Left lung (tissue), 14 donors: ENCODE measurements at places on chromosomes 13 and 19. TPM values are rescaled to one million over a fixed set of nuclear protein-coding genes. Genes with fewer than 3 reads are reported as not detected.

- no peak overlapping the region for H3K27ac ChIP-seq
- no peak for DNase-seq
- no peaks in the 10 kb centered on the region for H3K4me1 ChIP-seq
- H3K4me3 ChIP-seq: no peak overlapping the region
- H3K27me3 ChIP-seq: peaks cover 39% of the 10 kb centered on the region
- H3K36me3 ChIP-seq: peaks cover 12% of the 10 kb centered on the region
Measured at GRCh38 chr19:54660964-54661363, 1.8 kb upstream of the LILRB4 start.

DNA sequence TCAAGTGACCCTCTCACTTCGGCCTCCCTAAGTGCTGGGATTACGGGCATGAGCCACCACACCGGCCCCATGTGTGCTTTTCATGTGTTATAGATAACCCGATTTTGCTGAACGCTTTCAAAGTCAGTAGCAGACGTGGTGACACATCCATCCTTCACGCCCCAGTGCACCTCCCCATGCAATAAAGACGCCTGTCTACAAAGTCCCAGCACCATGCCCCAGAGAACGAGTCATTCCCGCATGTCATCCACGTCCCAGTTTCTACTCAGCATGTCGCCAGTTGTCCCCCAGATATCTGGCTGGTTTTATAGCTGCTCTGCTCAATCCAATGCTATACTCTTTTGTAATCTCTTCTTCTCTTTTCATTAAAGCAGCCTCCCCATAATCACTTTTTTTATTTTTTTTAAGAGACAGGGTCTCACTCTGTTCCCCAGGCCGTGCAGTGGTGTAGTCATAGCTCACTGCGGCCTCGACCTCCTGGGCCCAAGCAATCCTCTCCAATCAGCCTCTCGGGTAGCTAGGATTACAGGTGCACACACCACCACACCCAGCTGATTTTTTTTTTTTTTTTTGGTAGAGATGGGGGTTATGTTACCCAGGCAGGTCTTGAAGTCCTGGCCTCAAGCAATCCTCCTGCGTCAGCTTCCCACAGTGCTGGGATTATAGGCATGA, 42.5 kb downstream of the DNM2 start:
- H3K27me3 ChIP-seq: no peaks in the 10 kb centered on the region
- no peak for DNase-seq
- H3K4me3 ChIP-seq: no peak overlapping the region
- H3K36me3 ChIP-seq: peaks cover 36% of the 10 kb centered on the region
- H3K4me1 ChIP-seq: peaks cover 94% of the 10 kb centered on the region
- peak overlapping the region; percentile 89 for H3K27ac ChIP-seq

DNA sequence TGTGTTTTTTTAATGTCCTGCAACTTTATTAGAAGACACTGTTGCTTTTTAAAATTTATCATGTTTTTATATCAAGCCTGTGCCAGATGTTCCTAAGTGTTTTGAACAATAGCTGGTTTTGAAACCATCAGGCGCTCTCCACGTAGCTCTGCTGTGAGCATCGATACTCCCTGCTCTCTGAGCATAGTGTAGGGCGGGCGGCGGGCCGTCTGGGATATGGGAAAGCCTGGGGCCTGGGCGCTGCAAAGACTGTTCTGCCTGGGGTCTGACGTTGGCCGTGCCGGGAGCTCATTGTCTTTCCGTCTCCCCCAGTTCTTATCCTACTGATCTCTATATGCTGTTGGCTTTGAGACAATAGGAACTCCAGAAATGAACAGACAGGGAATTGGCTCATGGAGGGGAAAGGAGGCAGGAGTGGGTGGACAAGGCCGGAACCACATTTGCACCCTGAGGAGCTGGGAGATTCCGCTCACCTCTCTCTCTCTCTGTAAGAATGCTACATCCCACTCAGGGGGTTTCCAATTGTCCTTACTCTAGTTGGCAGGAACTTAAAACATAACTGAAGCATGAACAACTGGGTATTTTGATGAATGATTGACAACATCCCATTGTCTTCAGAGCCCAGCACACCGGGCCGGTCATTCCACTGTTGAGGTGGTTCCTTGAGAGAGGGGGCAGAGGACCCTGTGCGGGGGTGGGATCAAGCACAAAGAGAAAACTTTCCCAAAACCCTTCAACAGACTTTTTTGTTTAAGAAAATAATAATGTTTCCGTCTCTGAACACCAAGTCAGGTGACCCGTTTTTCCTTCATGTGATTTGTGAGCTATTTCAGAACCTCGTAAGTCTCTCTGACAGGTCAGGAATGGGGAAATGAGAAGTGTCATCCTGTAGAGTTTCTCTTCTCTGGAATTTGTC, 64.7 kb downstream of the COL4A2 start:
- peaks cover 7% of the 10 kb centered on the region for H3K4me1 ChIP-seq
- peak overlapping the region; percentile 38 for H3K27ac ChIP-seq
- no peak for DNase-seq
- H3K36me3 ChIP-seq: no peaks in the 10 kb centered on the region

Gene MED25
- 67.4 TPM for polyA plus RNA-seq

- no peaks in the 10 kb centered on the region for H3K4me1 ChIP-seq
- no peaks in the 10 kb centered on the region for H3K27me3 ChIP-seq
- H3K27ac ChIP-seq: no peak overlapping the region
- no peak for DNase-seq
Measured at GRCh38 chr13:44111701-44112100, 232.0 kb downstream of the LACC1 start.

DNA sequence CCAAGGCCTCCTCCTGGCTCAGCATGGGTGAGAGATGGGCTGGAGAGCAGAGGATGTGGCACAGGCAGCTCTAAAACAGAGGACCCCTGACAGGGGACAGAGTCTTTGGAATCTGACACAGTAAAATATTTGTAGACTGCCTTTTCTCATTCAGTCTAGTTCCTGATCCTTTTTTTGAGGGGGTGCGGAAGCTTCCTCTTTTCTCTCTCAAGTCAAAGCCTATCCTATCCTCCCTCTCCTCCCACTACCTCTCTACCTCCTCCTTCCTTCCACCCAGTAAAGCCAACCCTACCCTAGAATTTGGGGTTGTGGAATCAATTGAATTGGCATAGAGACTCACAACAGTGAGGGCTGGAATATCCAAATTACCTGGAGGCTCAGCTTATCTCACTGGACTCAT, 82.0 kb downstream of the TEX26 start:
- H3K4me1 ChIP-seq: no peaks in the 10 kb centered on the region
- H3K4me3 ChIP-seq: no peak overlapping the region
- no peak overlapping the region for H3K27ac ChIP-seq
- DNase-seq: no peak
- no peaks in the 10 kb centered on the region for H3K36me3 ChIP-seq
